Astrocyte of the hippocampus (primary cell): ENCODE measurements at places on chromosomes 12 and 14.

DNA sequence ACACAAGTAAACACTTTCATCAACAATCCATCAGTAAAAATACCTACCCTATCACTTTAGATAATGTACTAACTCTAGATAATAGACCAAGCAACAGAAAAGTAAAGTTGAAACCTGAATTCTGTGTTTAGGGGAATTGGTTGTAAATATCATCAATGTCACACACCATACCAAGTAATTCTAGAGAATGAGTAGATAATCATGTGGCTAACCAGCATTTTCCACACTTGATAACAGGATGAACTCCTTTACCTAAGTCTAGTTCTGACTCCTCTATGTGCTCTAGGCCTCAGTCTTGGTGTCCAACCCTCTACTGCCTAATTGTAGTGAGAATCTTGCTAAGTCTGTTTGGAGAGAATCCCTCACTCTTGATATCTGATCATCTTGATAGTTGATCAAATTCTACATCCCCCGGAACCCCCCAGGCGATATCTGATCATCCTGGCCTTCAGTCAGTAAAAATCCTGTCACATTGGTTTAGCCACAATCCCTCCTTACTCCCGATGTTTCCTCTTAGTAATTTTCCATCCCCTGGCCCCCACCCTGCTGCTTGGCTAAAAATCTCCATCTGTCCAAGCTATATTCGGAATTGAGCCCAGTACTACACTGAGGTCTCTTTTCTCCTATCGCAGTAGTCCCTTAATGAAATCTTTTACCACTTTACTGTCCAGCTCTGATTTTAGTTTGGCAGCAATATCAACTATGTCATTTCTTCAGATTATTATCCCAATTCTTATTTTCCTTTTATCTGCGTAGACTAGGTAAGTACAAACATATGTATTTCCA lies 3.4 kb upstream of the SLCO1A2 start:
- DNase-seq, result no peak

DNA sequence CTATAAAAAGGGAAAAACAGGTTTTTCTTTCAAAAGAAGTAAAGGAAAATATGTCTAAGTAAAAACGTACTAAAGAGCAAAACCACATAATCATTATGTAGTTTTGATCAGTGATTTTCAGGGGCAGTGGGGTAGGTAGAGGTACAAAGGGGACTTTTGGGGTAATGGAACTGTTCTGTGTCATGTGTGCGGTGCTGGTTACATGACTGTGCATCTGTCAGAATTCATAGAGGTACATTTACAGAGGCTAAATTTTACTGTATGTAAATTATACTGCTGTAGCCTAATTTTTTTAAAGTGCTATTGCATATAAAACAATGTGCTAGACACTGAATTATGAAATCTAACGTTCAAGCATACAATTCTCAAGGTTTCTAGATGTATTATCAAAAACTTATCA lies 2.0 kb downstream of the ESR2 start:
- no peak for DNase-seq

GRCh38 chr14:28772613-28773012 lies 6.0 kb downstream of the FOXG1 start:
- DNase-seq, result peak; percentile 86

DNA sequence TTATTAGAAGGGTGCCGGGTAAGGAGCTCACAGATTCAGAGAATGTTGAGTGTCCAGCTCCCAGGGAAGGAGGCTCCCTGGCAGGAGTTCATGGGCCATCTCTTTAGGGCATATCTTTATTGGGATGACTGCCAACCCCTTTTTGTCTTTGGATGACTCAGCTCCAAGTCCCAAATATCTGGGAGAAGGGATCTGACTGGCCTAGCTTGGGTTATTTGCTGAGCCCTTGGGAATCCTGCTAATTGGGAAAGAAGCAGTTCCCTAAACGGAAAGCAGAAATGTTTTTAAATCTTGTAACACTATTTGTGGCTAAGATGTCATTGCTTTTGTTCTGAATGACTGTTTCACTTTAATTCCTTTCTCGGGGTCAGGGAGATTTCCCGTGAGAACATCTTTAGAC lies 12.6 kb downstream of the DDX55 start:
- DNase-seq, result peak; percentile 23

DNA sequence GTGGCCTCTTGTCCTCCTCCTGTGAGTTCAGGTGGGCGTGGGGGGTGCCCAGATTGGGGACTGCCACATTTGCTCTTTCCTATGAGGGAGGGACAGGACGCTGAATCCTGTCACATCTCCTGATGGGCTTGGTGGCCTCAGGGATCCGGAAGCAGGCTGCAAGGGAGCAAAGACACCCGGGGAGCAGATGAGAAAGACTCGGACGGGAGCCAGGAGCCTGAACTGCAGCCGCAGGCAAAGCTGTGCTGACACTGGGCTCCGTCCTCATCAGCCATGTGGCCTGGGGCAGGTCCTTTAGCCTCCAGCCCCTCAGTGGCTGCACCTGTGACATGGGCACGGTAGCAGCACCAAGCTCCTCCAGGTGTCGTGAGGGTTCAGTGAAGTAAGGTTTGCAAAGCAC lies 40.8 kb upstream of the RFLNA start:
- no peak for DNase-seq

DNA sequence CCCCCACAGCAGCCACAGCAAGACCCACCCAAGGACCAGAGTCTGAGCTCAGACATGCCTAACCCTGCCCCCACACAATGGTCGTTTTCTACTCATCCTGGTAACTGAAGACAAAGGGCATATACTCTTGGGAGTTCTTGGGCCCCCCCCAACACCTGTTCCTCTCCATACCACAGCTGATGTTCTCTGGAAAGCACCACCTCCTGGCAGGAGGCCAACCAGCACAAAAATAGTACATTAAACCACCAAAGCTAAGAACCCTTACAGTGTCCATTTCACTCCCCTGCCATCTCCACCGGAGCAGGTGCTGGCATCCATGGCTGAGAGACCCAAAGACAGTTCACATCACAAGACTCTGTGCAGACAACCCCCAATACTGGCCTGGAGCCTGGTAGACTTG lies 80.6 kb upstream of the DAAM1 start:
- DNase-seq, result no peak

GRCh38 chr14:105172476-105172875 lies 3.9 kb upstream of the JAG2 start:
- no peak for DNase-seq

DNA sequence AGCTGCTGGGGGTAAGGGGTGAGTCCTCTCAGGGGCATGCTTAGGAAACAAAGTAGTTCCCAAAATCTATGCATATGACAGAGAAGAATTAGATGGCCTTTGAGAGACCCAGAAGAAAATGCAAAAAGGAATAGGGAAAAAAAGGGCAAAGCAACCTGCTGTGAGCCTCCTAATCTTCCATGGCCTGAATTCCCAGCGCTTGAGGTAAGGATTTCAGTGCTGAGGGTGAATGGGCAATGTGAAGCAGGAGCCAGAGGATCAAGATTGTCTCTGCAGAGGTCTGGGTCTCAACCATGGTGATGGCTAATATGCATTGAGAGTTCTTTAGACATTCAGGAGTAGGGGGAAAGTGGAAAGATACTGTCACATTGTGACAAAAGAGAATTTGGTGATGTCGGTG lies 31.5 kb downstream of the GPR65 start:
- DNase-seq, result no peak

- DNase-seq, result no peak
Observed at GRCh38 chr14:34633742-34634141, 3.8 kb upstream of the SNX6 start.

DNA sequence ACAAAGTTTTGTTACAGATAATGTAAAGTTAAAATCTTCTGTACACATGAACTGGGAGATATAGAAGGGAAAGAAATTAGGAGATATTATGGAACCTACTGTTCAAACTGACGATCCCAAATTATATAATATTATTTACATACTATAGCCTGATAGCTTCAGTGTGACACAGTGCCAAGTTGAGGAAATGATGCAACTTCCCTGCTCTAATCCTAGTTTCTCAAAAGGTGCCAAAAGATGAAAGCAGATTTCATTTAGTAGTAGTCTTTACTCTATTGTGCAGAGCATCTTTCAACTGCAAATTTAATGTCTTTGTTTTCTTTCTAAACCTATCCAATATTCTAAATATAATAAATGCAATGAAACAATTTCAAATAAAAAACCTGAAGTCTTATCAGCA lies 46.9 kb downstream of the COCH start:
- no peak for DNase-seq

DNA sequence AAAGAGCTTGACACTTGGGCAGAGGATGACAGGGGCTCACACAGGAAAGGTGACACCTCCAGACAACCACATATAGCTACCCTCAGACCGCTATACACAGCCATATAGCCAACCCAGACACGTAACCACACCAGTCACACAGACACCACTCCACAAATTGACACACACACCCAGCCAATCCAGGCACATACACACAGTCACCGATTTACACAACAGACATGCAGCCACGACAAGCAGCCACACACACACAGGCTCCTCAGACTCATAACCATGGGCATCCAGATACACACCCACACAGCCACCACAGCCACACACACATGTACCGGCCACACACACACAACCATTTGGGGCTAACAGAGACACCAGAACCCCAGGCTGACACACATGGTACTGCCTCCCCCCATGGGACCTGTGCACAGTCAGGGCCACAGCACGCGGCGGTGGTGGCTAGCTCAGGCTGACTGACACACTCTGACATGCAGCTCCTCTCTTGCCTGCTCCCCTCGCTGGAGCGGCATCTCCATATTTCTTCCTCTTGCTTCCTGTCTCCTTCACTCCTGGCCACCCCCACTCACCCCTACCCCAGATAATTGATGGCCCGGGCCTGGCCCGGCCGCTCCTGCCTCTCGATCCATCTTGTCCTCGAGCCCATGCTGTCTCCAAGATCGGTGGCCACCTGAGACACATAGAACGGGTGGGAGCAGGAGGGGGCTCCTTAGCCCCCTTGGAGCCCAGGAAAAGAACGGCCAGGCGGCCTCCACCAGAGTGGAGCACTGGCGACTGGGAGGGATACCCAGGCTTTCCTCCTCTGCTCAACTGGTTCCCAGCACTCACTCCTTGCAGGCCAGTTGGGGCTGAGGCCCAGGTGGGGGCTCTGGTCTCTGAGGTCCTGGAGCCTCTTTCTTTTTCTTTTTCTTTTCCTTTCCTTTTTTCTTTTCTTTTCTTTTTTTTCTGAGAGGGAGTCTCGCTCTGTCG lies 6.0 kb upstream of the SHMT2 start:
- no peak for DNase-seq

DNA sequence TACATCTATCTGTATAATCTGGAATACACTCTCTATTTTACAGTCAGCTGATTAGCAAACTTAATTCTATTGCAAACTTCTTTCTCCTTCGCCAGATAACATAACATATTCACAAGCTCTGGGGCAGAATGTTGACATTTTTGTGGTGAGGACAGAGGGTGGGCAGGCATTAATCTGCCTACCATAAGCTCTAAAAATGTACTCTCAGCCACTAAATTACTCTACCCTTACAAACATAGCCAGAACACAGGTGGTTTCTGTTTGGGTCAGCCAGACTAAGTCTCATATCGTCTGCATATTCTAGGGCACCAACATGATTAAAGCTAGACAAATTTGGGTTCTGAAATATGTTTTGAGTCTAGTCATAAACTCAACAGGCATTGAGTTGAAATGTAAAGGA lies 90.1 kb downstream of the SLC6A15 start:
- peak; percentile 68 for DNase-seq

- DNase-seq, result peak; percentile 16
Observed at GRCh38 chr14:79967001-79967400, 244.3 kb downstream of the DIO2 start.

DNA sequence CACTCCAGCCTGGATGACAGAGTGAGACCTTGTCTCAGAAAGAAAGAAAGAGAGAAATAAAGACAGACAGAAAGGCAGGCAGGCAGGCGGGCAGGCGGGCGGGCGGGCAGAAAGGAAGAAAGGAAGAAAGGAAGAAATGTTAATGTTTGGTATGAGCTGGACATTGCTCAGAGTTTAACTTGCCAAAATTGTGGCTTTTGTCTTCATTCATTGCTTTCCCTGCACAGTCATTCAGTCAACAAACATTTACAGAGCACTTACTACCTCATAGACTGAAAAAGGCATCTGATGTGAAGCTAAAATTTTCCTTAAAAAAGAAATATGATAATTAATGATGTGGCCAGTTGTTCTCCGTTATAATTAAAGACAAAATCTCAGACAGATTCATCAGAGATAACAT lies 247.1 kb downstream of the SPTSSA start:
- DNase-seq, result peak; percentile 46

DNA sequence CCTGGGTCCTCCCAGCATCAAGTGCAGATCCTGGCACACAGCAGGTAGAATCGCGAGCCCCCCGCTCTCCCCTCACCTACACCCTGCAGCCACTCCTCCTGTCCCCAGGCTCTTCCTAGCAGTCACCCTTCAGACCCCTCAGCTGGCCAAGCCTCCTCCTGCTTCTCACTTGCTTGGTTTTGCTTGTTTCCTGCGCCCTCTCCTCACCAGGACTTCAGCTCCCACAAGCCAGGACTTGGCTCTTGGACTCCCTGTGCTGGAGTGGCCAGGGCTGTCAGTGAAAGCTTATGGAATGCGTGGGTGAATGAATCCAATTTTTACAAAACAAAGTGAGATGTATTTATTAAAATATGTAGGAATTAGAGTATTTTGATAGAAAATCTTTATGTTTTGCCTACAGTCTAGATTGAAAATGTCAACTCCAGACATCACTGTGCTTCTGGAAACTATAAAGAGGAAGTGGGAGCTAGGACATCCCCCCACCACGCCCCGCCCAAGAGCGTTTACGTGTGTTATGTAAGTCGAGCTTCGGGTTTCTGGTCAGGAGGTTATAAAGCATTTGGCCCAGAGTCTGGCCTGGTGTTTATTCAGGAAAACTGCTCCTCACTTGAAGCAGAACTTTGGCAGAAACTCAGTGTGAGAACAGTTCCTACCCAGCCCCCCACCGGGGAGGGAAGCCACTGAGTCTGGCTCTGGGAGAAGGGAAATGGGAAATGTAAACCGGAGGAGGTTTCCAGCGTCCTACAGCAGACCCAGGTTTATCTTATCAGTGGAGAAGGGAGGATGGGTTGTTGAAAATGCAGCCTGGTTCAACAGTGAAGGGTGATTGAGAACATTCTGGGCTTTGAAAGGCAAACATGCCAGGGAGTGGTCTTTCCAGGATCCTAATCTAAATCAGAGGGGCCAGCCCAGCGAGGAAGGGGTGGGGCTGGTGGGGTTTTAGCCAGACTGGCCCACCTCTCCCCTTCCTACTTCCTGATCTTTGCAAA lies 8.8 kb downstream of the ALDH2 start:
- peak; percentile 59 for DNase-seq

DNA sequence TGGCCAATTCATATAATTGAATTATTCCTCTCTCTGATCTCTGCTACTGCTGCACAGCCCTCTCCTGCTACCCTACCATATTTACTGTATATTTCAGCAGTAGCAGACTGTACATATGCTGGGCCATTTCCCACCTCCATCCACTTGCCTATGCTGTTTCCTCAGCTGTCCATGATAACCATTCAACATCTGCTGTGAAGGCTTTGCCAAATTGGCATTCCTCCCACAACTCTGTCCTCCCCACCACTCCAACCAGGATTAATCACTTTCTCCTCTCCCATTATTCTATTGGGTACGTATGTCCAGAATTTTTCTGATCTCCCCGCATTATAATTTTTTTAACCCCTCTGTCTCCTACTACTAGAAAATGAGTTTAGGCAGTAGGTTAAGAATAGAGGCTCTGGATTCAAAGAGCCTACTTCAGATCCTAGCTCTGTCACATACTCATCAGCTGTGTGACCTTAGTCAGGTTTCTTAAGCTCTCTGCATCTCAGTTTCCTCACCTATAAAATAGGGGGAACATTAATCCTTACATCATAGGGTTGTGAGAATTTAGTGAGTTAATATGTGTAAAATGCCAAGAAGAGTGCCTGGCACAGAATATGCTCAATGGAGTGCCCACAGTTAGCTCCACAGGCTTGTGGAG lies 123.3 kb downstream of the KICS2 start:
- peak; percentile 29 for DNase-seq
